HT-29 (cell line): ENCODE measurements at places on chromosomes 2 and 18. TPM values are rescaled to one million over a fixed set of nuclear protein-coding genes. Genes with fewer than 3 reads are reported as not detected.
A peak's percentile ranks its signal among the peaks of the same experiment; 100 is the strongest.

- DNase-seq, result no peak
These were observed 18.8 kb downstream of the UXS1 start for GRCh38 chr2:106175086-106175850.

DNA sequence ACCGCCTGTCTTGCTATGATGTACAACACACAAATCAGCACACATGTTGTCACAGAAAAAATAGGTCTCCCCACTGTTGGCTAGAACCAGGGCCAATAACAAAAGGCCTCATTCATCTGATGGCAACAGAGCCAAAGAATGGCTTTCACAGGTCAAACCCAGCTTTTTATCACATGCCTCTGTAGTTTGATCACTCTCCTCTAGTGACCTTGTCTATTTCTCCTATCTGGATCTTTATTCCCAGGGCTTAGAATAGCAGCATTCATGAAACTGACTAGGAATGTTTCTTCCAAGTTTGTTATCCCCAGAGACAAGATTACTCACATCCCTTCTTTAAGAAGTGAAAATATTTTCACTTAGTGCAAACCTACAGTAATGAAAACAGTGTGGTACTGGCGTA is 285.8 kb upstream of the GYPC start:
- no peak for DNase-seq

- no peak for DNase-seq
These were observed 98.6 kb downstream of the IRS1 start for GRCh38 chr2:226701052-226701451.

GRCh38 chr2:150165442-150165841 is 322.0 kb downstream of the RND3 start:
- DNase-seq, result no peak

DNA sequence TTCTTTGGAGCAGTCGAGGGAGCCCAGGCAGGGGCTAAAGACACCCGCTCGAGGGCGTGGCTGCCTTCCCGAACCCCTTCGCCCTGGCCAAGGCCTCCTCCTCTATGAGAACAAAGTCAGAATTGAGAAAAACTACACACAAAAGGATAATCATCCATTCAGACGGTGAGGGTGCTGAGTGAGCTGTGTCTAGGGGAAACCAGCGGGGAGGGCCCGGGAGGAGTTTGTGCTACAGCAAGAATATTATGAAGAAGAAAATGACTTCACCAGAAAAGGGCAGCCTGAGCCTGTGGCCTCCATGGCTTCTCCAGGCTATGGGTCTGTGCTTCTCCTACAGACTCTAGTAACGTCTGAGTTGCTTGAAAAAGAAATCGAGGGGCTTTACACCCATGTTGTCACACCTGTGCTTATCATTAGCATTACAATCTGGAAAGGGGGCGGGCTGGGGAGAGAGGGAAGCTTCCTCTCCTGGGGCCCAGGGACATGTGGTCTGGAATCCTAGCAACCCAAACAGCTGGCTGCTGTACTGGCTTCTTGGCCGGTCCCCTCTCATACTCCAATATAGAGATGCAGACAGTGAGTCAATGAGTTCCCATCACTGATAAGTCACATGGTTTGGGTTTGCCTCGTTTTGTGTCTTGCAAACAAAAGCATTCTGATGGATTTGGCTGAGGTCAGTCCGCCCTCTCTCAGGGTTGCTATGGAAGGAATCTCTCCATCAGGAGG is 52.0 kb upstream of the ARL4C start:
- no peak for DNase-seq

DNA sequence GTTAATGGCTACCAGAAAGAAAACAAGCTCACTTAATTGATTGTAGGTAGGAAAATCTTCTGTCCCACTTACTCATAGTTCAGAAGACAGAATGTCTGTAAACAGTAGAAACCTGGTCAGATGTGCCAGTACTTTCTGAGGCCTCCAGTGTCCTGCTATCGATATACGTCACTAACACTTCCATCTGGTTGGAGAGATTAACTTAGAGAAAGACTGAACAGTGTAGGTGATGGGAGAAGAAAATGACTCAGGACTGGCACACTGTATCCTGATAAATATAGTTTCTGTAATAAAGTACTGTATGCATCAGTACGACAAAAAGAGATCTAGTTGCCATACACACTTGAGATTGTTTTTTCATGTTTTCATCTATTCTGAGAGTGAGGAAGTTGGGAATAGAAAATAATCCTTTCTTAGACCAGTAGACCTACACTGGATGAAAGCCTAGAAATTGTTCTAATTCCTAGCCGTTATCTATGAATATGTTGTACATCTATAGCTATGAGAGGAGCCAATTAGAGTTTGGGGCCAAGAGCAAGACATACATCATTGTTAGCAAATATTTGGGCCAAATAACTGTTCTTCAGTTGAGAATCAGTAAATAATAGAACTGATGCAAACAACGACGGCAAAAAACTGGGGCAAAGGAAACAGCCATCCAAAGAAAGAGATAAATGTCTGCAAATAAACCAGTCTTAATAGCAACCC is 105.9 kb downstream of the NAT8 start:
- DNase-seq, result no peak

- DNase-seq, result no peak
These were observed 87.2 kb downstream of the SOWAHC start for GRCh38 chr2:109701362-109701761.

- DNase-seq, result peak; percentile 21
These were observed 5.5 kb downstream of the SALL3 start for GRCh38 chr18:78984941-78985784.

DNA sequence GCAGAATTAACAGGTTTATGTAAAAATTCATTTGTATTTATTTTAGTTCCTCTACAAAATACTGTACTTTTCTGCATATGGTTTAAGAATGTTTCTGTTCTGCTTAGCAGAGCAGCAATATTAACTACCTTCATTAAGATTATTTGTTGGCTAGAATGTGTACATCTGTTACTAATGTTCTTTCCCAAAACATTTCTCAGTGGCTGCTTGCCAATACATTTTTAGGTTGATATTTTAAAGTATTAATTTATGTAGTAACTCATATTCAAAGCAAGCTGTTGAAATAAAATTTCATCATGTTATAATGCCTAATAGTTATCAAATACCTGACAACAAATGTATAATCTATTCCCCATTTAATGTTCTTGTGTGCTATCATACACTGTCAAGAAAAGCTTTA is 40.3 kb downstream of the PRKD3 start:
- no peak for DNase-seq

DNA sequence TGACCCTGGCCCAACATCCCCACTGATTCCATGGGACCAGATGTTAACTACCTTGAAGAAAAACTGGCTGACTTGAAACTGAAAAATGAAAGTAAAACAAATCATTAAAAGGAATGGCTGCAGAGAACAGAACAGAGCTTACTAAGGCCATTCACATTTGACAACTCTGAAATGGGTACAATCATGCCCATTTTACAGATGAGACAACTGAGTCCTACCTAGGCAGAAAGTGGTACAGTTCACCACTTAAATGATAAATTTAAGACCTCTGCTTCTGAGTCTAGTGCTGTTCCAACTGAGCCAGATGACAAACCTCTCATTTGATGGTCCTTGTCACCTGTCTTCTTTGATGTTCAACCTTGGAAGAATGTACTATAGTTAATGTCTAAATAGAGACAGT is 65.8 kb downstream of the THNSL2 start:
- DNase-seq, result no peak

- DNase-seq, result no peak
These were observed 113.1 kb upstream of the SP3 start for GRCh38 chr2:174078275-174078674.

GRCh38 chr18:8945514-8945913 is 157.0 kb upstream of the NDUFV2 start:
- DNase-seq, result no peak

GRCh38 chr2:105812180-105813044 is 67.7 kb downstream of the NCK2 start:
- DNase-seq, result no peak

GRCh38 chr2:134220344-134220974 is 33.4 kb upstream of the MGAT5 start:
- DNase-seq, result no peak

- DNase-seq, result no peak
These were observed 226.0 kb downstream of the GULP1 start for GRCh38 chr2:188517549-188518215.

- peak; percentile 3 for DNase-seq
These were observed 48.6 kb downstream of the DDX1 start for GRCh38 chr2:15640261-15640711.

DNA sequence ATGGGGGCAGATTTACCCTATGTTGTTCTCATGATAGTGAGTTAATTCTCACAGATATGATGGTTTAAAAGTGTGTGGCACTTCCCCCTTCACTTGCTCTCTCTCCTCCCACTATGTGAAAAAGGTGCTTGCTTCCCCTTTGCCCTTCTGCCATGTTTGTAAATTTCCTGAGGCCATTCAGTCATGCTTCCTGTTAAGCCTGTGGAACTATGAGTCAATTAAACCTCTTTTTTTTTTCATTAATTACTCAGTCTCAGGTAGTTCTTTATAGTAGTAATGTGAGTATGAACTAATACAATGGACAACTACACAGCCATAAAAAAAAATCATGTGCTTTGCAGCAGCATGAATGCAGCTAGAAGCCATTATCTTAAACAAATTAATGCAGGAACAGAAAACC is 118.5 kb downstream of the CALCRL start:
- DNase-seq, result no peak

GRCh38 chr18:51915176-51915575 is 424.8 kb upstream of the DCC start:
- DNase-seq, result no peak

GRCh38 chr2:48444404-48444803 is 85.5 kb upstream of the STON1 start:
- no peak for DNase-seq

DNA sequence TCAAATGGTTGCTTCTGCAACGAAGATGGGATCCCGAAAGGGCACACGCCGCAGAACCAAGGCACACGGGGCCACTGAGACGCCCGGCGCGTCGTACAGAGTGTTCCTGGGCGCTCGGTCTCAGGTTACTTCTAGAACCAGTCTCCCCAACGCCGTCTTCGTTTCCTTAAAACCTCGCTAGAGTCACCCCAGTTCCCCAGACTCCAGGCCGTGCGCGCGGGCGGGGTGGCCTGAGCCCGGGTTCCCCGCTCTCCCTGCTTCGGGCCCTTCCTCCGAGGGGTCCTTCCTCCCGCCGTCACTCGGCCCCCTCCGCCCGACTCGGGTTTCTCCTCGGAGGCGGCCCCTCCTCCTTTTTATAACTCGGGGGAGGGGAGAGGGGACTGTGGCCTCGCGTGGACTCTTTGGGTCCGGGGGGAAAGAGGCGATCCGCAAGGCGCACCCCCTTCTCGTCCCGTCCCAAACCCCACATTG is 774 bp upstream of the FZD7 start:
- DNase-seq, result peak; percentile 66

DNA sequence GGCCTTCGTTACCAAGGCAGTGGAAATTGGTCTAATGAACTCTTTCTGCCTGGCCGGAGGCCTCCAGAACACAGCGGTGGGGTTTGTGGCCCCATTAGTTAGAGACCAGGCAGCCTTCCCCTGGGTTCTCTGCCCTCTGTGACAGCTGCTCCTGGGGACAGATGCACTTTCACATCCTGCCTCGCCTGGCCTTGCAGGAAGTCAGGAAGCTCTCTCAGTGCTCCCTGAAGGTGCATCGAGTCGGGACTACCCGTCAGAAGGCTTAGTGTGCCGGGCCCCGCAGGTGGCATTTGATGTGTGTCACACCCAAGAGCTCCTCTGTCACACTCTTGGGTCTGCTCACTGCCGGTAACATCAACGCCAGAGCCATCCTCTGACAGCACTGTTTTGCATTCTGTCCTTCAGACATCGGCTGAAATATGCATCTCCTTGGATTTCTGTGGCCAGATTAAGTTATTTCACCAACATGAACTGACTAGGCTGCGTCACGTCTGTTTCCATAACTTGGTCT is 158.3 kb downstream of the LDLRAD4 start:
- DNase-seq, result no peak

DNA sequence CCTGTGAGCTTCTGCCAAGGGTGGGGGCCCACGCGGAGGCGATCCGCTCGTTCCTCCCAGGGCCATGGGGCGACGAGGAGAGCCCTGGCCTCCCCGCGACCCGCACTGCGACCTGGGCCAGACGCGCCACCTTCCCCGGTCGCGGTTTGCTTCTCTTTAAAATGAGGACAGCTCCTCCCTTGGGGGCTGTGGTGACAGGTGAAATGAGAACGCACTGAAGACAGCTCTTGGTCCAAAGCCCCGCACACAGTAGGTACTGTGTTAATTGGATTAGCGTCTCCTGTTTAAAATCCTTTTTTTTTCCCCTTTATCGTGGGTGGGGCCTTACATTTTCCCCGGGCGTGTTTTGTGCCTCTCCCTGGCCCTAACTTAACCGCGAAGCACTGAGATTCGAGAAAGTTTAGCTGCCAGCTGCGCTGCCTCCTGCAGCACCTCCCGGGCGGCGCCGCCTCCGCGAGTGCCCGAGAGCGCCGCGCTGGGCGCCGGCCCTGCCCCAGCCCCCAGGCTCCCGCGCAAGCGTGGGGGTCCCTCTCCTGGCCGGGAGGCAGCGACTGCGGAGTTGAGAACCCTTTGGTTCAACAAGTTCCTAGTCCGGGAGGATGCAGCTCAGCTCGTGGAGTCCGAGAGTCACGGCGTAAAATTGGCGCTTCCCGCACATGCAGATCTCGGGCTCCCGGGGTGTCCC is 1.1 kb downstream of the HPCAL1 start:
- peak; percentile 56 for DNase-seq

- no peak for DNase-seq
These were observed 20.5 kb downstream of the GREB1 start for GRCh38 chr2:11554399-11554716.

DNA sequence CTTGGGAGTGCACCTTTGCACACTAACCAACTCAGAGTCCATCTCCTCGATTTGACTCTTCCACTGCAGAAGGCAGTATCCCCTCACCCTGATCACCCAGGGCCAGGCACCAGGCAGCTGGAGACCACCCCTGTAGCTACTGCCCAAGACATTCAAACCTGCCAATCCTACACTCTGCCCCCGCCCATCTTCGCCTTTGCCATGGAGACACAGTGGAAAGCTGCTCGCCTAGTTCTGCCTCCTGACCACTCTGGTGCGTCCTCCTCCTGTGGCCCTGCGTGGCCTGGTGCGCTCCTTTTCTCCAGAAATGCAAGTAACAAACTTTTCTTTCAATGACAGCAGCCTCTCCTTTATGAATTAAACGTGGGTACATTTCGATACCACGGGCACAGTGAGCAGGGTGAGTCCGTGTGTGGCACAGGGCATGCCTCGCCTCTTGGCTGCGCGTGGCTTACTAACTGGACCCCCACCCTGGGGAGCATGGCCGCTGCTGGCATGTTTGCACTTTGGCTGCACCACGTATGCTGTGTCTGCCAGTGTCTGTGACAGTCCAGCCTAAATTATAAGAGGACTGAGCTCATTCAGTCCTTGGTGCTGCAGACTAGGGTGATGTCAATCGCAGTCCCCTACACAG is 47.6 kb downstream of the LONRF2 start:
- no peak for DNase-seq

Gene HRH4
- not detected in 2 replicates for total RNA-seq

Gene CYP20A1
- 5.8 and 6.1 TPM in 2 replicates for total RNA-seq

Gene C2orf92
- total RNA-seq, result 1.9 and 2.2 TPM in 2 replicates

Gene PSTPIP2
- total RNA-seq, result 0.13 TPM in 1 of 2 replicates, not detected in the other

Gene AOX1
- not detected in 2 replicates for total RNA-seq

Gene LRATD1
- total RNA-seq, result 0.69 and 1.1 TPM in 2 replicates

Gene NFATC1
- not detected in 2 replicates for total RNA-seq

Gene MREG
- 11.9 and 13.8 TPM in 2 replicates for total RNA-seq

Gene IL1B
- total RNA-seq, result 0.13 and 0.20 TPM in 2 replicates
